ENCODE measurements at places on chromosomes 4 and X.

DNA sequence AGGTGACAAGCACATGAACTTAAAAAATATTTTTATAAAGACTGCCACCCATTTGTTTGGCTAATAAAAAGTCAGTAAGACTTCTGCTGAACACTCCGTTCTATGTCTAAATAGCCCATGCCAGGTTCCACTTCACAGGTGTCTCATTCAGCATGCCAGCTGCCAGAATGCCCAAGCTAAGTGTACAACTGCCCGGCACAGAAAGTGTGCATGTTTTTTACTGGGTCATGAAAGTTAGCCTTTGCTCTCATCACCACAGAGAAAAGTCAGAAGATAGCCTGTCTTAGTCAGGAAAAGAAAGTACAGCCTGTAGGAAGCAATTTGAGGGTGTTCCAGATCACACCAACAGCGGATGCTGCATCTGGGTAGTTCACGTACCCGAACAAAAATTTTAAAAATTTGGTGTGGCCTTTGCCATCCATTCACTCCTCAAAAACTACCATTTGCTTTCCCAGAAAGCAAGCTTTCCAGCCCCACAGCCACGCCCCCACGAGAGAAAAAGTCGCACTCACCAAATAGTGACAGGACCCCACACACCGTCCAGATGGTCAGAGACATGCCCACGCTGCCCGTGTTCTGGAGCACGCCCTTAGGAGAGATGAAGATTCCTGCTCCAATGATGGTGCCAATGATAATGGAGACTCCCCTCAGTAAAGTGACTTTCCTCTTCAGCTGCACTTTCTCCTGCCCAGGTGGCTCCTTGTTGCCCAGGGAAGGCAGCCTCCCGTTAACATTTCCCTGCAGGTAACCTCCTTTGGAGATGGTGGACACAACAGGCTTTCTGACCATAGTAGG is 671 bp downstream of the SLC7A11 start:
- H3K4me1 ChIP-seq, result peaks cover 5% of the 10 kb centered on the region
- peak; percentile 9 for DNase-seq

DNA sequence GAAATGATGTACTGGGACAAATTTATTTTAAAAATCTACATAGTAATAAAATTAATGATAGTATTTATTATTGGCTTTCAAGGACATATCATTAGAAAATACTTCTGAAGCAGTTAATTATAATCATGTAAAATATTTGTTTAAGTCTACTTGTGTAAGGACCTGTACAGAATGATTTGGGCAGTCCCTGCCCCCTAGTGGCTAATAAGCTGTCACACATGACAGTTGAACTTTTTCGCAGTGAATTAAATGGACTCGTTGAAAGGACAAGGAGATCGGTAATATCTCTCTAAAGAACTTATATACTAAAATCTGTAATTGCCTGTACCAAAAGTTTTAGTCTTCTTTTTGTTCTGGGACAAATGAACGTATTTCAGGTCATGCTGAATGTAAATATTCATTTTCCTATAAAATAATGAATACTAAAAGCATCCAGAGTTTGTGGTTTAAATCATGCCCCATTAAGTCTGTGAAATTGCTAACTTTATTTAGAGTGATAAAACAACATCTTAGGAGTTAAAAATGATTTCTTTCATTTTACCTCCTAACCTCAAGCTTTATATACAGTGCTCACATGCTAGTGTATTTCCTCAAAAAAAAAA is 13.6 kb downstream of the EXOC1 start:
- no peak overlapping the region for H3K4me3 ChIP-seq
- H3K27me3 ChIP-seq, result no peaks in the 10 kb centered on the region
- peaks cover 42% of the 10 kb centered on the region for H3K36me3 ChIP-seq
- no peak for DNase-seq
- no peaks in the 10 kb centered on the region for H3K4me1 ChIP-seq
- no peak overlapping the region for H3K27ac ChIP-seq

- no peak overlapping the region for H3K27ac ChIP-seq
- DNase-seq, result peak; percentile 56
- no peaks in the 10 kb centered on the region for H3K4me1 ChIP-seq
- H3K4me3 ChIP-seq, result no peak overlapping the region
- H3K36me3 ChIP-seq, result no peaks in the 10 kb centered on the region
These were observed 122.2 kb downstream of the SHROOM4 start for GRCh38 chrX:50691820-50692219.

- peak overlapping the region; percentile 44 for H3K4me3 ChIP-seq
- H3K4me1 ChIP-seq, result peaks cover 11% of the 10 kb centered on the region
- peaks cover 66% of the 10 kb centered on the region for H3K27me3 ChIP-seq
- DNase-seq, result peak; percentile 33
- no peak overlapping the region for H3K27ac ChIP-seq
- no peaks in the 10 kb centered on the region for H3K36me3 ChIP-seq
These were observed 626 bp upstream of the FRAS1 start for GRCh38 chr4:78056265-78057129.

GRCh38 chrX:47649271-47649670 is 1.1 kb downstream of the ELK1 start:
- no peak for DNase-seq
- peak overlapping the region; percentile 63 for H3K4me3 ChIP-seq
- no peaks in the 10 kb centered on the region for H3K36me3 ChIP-seq
- no peak overlapping the region for H3K27ac ChIP-seq
- no peaks in the 10 kb centered on the region for H3K27me3 ChIP-seq

DNA sequence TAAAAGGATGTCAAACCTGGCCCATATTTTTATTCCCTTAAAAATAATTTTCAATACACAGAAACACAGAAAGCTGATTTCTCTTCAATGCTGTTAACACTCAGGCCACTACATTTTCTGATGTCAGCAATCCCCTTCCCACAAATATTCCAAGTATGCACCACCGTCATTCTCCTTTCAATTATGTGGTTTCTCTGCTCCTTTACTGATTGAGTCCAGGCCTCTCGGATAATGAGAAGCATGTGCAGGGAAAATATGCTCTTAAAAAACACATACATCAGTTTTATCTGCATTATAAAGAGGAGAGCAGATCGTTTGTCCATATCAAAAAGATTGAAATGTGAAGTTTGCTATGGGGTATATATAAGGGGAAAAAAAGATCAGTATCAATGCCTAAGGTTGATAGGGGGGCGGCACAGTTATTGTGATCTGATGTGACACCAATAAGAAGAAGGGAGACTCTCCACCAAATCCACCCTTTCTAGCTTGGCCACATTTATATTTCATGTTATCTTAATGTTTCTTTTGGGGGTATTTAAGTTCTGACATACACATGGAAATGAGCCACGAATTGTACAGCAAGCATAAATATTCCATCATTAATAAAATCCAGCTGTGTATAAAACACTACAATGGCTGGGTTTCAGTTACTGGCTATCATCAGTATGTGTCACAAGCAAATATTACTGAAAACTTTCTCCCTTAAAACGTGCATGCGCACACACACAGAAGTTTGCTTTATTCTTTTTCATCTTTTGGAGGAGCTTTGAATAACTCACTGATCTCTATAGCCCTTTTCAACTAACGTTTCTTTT is 6.4 kb downstream of the AMOT start:
- H3K27ac ChIP-seq, result no peak overlapping the region
- no peak overlapping the region for H3K4me3 ChIP-seq

DNA sequence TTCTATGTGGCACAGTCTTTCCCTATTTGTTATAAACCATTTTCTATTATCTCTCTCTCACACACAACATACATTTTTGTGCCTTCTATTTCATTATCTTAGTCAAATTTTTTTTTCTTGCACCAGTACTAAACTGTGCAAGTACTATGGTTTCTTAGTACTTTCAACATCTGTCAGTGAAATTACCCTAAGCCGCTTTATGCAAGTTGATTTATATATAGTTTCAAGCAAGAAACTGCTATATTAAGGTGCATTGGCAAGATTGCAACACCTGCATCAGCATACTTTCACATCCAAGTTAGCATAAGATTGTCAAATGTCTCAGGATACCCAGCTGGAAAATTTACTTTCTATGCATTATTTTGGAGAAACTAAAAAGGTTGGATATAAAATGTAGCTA is 180.2 kb upstream of the FSTL5 start:
- H3K27me3 ChIP-seq, result no peaks in the 10 kb centered on the region
- DNase-seq, result no peak
- H3K36me3 ChIP-seq, result no peaks in the 10 kb centered on the region
- H3K27ac ChIP-seq, result no peak overlapping the region
- H3K4me1 ChIP-seq, result no peaks in the 10 kb centered on the region
- no peak overlapping the region for H3K4me3 ChIP-seq

DNA sequence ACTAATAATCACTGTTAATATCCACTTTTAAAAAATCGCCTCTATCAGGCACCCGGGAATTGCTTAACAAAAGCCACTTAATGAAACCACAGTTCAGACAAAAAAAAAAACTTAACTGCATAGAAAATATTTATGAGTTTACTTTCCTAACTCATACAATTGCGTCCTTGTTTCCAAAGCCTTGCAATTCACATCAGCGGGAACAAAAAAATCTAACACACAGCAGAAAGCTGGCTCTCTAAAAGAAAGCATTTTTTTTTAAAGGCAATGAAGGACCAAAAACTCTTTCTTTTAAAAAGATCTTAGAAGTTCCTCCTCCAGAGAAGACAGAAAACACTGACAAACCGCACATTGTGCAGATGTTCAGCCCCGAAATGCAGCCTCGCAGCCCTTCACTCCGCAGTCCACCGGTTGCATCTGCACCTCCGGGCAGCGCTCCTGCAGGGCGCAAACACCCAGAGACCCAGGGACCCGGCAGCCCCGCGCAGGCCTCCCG is 812 bp downstream of the FAT1 start:
- no peak overlapping the region for H3K27ac ChIP-seq
- H3K4me1 ChIP-seq, result peaks cover 6% of the 10 kb centered on the region
- H3K4me3 ChIP-seq, result peak overlapping the region; percentile 36

GRCh38 chrX:6954836-6955235 is 192.7 kb upstream of the STS start:
- no peak overlapping the region for H3K27ac ChIP-seq
- H3K36me3 ChIP-seq, result no peaks in the 10 kb centered on the region
- no peak overlapping the region for H3K4me3 ChIP-seq
- H3K4me1 ChIP-seq, result no peaks in the 10 kb centered on the region
- no peak for DNase-seq

DNA sequence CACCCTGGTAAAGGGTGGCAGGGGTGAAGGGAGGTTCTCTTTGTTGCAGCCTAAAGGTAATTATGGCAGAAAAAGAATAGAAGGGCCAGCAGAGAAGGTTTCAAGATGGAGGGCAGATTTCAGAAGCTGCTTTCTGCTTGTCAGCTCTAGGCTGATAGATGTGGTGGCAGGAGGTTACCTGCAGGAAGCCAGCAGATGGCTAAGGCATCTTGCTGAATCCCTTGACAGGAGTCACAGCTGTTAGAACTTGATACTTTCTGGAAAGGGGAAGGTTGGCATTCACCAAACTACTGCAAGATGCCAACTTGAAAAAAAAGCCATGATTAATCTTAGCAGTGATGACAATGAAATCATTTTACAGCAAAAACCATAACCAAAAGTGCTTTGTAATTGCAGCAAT is 69.5 kb upstream of the CBLL2 start:
- no peak overlapping the region for H3K27ac ChIP-seq
- no peaks in the 10 kb centered on the region for H3K27me3 ChIP-seq
- H3K36me3 ChIP-seq, result no peaks in the 10 kb centered on the region
- no peaks in the 10 kb centered on the region for H3K4me1 ChIP-seq
- no peak for DNase-seq
- H3K4me3 ChIP-seq, result no peak overlapping the region

- no peaks in the 10 kb centered on the region for H3K4me1 ChIP-seq
- H3K27ac ChIP-seq, result no peak overlapping the region
- no peak for DNase-seq
- no peak overlapping the region for H3K4me3 ChIP-seq
These were observed 135.4 kb upstream of the NKX1-1 start for GRCh38 chr4:1541449-1542225.

DNA sequence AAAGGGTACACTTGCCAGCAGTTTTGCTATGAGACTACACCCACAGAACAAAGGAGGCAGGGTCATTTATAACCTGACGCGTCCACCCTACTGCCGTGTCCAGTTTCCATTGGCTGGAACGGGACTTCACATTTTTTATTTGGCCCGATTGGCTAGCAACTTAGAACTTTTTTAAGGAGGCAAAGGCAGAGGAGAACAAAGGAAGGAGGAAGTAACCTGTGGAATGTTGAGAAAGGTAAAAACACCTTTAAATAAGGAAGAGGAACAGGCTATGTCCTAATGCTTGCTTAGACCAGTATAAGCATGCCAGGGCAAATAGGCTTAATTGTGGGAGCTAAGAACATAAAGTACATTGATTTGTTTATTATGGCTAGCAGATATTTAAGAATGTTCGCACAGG is 18.7 kb downstream of the KDM6A start:
- no peak for DNase-seq
- no peaks in the 10 kb centered on the region for H3K27me3 ChIP-seq
- H3K27ac ChIP-seq, result no peak overlapping the region
- no peaks in the 10 kb centered on the region for H3K36me3 ChIP-seq

DNA sequence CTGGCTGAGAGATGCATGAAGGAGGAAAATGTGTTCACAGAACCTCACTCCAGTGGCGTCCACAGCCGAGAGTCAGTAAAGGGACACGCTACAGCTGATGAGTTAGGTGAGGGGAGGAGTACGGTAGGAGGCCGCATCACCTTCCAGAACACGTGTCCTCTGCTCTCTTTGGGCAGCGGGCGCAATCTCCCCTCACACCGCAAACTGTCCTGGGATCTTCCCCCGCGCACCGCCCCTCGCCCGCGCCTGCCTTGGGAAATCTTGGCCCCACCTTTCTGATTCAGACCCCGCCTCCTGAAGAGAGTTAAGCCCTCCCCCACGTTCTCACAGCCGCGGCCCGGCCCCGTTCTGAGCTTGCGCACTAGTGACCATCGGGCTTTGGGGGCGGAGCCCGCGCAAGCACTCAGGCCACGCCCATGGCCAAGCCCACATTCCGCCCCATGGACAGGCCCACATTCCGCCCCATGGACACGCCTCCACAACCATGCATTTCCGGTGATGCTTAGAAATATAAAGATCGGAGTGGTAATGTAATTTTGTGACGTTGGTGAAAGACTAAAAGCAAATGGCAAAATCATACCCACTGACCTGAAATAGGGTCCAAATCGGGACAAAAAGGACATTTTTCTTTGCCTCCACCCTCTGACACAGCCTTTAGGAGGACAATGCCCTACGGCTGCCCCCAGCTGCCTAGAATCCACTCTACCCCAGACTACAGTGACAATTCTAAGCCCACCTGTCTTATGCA is 13.3 kb downstream of the SMIM10 start:
- peaks cover 5% of the 10 kb centered on the region for H3K27me3 ChIP-seq
- H3K4me1 ChIP-seq, result peaks cover 7% of the 10 kb centered on the region

DNA sequence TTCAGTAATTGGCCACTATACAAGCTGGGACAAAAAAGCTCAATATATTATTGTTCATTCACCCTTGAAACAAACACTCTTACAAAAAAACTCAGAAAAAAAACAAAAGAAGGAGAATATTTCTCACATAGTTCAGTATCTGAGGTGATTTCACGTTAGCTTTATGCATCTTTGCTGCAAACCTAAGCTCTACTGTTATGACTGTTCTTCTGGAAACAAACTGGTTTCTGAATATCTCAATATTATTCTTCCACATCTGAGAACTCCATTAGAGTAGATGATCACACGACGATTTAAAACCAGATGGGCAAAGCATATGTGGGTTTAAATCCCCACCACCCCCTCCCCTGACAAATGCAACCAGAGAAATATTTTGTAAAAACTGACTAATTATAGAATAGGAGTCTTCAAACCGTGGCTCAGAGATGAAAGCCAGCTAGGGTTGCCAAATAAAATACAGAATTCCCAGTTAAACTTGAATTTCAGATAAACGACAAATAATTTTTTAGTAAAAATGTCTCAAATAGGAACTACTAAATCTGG is 182.0 kb upstream of the FAM241A start:
- H3K27ac ChIP-seq, result no peak overlapping the region
- H3K4me3 ChIP-seq, result no peak overlapping the region
- no peak for DNase-seq
- no peaks in the 10 kb centered on the region for H3K27me3 ChIP-seq

Measured in thymus (tissue), 14 donors.